Left forelimb (tissue), 1 donor: ENCODE measurements at places on chromosomes 12 and 14.

DNA sequence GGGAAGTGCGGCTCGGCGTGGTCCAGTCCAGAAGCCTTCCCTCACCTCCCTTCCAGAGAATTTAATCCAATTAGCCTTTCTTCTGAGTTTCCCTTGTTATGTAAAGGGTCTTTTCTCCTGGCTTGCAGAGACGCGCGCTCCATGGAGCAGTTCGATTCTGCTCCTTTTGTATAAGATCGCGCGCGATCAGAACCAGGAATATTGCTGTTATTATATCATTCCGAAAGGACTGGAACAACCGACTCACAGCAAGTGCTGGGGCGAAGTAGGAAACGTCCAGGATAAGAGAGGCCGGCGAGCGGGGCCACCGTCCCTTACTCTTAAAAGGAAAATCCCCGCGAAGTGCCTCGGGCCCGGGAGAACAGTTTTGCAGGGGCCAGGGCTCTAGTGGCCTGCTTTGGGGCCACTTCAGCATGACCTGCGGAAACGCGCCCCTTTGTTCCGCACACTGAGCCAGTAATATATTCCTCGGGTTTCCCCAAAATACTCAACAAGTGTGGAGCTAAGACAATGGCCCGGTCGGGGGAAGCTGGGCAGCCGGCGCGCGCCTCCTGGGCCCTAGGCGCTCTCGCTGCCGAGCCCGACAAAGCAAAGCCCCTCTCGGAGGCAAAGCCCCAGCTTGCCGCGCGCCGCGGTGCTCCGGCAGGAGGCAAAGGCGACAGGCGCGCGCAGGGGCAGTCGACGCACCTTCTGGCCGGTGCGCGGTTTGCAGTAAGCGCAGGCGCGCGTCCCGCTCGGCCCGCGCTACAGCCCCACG, 2.9 kb downstream of the RFX4 start:
- DNase-seq = no peak

DNA sequence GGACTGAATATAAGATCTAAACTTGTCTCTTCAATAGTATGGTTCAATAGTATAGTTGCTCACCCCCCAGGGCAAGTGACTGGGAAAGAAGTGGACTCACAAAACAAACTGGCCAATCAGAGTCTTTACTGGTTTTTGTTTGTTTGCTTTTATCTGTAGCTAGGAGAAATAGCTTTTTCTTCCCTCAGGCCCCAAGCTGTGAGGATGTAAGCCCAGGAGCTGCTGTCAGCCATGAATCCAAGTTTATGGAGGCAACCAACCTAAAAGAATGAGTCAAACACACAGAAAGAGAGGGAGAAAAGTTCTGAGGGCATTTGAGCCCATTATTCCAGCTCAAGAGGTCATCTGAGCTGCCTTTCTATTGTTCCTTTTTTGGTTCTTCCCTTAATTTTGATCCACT, 375.3 kb downstream of the BCAT1 start:
- no peak for DNase-seq

DNA sequence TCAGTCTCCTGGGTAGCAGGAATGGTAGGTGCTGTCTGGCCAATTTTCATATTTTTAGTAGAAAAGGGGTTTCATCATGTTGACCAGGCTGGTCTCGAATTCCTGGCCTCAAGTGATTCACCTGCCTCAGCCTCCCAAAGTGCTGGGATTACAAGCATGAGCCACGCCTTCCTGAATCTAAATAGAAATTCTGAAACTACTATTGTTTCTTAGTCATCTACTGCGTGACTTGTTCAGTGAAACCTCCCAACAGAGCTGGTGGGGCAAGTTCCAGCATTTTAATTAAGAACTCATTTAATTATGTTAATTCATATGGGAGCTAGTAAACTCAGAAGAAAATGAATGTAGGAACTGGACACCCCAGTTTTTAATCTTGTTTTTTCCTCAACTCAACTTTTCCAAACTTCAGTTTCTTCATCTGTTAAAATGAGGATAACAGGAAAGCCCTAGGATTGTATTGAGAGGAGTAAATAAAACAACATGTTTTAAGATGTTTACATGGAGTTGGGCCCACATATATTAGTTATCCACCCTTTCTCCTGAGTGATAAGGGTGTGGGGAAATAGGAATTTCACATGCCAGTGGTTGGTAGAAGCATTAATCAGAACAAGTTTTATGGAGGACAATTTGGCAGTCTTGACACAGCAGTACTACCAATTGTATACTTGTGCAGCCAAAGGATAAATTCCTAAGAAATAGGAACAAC, 335.8 kb upstream of the E2F7 start:
- no peak for DNase-seq

GRCh38 chr14:64569138-64569631, 19.4 kb downstream of the PPP1R36 start:
- no peak for DNase-seq

DNA sequence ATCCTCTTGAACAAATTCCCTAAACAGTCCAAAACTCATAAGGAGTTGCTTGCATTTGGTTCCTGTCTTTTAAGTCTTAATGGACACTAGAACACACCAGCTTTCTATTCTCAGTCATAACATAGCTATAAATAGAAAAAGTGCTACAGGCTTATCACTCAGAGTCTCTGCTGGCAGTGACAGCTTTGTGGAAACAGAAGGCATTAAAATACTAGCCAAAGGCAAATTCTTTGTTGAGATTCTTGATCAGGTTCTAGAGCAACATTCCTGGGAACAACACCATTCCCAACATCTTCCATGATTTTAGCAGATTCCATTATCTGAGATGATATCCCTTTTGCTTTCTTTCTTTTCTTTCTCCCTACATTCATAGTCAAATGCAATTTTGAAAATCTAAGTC, 207.7 kb upstream of the PLEKHG7 start:
- DNase-seq = no peak

GRCh38 chr14:79585845-79586244, 625.5 kb downstream of the DIO2 start:
- DNase-seq = no peak

DNA sequence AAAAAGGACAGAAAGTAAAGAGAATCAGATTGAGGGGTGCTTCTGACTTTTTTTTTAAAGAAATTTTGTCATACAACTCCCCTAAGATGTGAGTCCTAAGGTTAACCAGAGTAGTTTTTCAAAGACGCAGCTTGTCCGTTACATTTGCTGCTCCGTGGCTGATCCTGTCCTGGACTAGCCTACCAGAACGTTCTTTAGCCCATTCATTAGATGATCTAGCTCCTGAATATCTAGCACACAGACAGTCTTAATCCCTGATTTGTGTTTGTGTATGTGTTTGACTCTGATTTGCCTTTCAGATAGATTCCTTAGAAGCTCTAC, 60.3 kb downstream of the SAMD4A start:
- no peak for DNase-seq

DNA sequence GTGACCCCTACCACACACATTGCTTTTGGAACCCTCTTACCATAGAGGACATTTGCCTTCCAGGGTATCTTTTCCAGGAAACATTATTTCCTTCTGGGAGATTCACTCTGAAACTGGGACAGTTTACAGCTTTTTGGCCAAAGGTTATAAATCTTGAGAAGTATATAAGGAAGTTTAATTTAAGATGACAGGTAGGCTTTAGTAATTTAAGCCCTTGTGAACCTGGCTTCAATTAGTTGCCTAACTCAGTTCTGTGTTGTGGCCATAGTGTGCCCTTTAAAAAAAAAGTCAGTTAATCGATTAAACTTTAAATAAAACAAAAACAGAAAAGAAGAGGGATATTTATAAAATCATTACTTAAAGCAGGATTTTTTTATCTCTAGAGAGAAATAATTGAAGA, 142.9 kb downstream of the NAV3 start:
- DNase-seq = no peak

DNA sequence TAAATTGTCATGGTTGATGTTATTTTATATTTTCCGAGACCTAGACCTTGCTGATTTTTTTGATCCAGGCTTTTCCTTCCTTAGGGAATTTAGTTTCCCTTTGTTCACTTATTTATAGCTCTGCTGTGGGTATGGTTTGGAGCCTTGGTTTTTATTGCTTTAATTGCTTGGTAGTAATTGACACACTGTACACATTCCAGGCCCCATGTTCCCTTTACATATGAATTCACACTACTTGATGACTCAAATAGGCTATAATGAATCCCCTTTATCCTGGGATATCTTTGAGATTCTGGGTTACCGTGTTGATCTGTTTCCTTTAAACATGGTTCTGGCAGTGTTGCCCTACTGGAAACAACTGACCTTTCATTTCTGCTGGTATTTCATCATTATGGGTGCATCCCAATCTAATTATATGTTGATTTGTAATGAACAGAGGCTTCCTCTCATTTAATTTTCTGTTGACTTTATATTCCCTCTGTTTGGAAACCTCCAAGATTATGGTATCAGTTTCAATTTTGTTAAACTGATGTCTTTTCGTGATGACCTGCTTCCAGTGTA, 424.0 kb downstream of the RAD51B start:
- DNase-seq = no peak

DNA sequence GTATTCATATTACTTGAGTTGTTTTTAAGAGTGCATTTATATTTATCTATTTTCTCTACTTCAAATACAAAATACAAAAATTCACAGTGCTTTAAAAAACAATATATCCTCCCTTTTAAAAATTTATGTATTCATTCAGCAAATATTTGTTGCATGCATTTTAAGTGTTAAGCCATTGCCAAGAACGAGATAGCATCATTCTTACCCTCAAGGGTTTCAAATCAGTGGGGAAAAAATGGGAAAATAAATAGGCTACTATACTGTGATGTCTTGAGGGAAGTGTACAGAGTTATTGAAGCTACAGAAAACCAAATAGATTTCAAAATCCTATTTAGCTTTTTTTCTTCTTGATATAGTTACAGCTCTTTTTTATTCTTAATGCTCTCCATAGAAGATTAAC, 23.2 kb downstream of the MRPS35 start:
- DNase-seq = no peak

- no peak for DNase-seq
Observed at GRCh38 chr14:102125546-102125945, 14.2 kb upstream of the WDR20 start.

- no peak for DNase-seq
Observed at GRCh38 chr14:100868621-100869370, 34.7 kb downstream of the RTL1 start.

- DNase-seq = no peak
Observed at GRCh38 chr14:99757331-99758070, 35.7 kb upstream of the EML1 start.

- no peak for DNase-seq
Observed at GRCh38 chr12:74918291-74918690, 291.3 kb downstream of the KCNC2 start.

- no peak for DNase-seq
Observed at GRCh38 chr12:122161682-122162081, 12.3 kb downstream of the IL31 start.

DNA sequence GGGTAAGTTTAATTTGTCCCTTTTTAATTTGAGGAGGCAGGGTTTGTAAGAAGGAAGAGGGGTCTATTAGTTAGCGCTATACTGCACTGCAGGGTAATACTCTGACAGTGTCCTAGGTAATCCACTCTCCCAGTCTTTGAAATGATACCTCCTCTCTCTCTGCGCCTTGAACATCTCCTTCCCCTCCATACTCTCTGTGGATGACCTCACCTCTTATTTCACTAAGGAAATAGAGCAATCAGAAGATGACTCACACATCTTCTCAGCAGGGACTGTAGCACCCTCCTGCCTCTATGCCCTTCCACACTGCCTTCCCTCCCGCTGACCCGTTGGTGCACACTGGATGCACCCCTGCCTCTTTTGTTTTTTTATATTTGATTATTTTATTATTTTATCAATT, 94.2 kb downstream of the GRIP1 start:
- DNase-seq = no peak
